ENCODE measurements at places on chromosomes 16 and 17.

DNA sequence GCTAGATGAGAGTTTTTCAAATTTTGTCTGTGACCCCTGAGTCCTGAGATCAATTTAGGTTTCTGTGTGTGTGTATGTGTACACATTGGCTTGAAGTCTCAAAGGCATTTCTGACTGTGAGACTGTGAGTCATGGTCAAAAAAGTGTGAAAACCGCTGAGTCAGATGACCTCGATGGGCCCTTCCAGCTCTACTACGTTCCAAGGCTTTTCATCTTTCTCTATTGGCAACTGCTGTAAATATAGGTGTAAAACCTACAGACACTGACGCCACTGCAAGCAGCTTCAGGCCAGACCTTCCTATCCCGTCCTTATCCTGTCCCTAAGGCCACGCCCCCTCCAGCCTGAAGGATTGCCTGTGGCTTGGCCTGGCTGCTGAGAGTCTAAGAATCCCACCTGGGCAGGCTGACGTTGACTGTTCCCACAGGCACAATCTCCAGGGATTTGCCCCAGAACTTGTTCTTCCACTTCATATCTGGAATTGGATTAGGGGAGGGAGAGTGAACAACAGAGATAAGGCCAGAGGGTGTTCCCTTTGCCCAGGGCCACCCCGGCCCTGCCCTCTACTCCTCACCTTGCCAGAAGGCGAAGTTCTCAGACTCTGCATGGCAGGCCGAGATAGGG lies 11.3 kb downstream of the OSBPL7 start:
- peak; percentile 70 for DNase-seq

DNA sequence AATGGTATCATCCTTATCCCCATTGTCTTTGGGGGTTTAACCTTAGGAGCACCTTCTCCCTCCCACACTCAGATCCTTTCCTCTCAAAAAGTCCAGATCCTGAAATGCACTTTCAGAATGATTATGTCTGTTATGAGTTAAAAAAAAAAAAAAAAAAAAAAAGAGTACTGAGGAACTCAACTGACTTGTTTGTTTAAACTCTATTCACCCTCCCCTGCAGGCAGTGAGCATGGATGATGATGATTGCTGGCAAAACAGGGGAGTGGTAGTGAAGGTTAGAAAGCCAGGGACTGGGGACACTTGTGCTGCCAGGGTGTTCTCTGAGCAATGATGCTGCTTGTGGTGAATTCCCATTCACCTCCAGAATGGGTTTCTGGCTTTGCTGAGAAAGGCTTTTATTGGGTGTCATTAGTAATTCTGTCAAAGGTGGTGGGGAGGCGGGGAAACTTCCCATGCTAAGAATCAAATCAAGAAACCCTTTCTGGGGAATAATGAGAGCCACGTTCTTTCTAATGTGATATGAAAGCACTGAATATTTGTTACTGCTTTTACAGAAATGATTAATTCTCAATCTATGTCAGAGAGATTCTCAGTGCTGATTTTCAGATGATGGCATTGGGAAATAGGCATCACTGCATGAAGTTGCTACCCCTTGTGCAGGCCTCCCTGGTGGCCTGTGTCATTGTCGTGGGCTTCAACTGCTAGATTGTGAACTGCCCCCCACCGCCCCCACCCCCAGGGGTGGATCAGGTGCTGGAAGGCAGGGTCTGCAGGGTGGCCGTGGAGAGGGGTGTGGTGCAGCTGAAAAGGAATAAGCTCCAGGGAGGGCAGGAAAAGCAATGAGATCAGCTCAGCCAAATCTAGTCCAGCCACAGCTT lies 14.1 kb downstream of the CCL4 start:
- DNase-seq = peak; percentile 39

DNA sequence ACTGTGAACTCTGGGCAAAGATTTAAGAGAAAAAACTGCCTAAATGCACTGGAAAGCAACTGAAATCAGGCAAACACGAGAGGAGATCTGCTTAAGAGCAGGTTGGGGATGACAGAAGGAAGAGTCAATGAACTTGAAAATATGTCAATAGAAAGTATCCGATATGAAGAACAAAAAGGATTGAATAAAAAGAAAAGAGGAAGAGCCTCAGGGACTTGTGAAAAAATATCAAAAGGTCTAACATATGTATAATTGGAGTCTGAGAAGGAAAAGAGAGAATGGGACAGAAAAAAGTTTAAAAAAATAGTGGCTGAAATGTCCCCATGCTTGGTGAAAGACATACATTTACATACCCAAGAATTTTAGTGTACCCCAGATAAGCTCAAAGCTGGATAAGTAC lies 195.5 kb downstream of the COPRS start:
- DNase-seq = no peak

DNA sequence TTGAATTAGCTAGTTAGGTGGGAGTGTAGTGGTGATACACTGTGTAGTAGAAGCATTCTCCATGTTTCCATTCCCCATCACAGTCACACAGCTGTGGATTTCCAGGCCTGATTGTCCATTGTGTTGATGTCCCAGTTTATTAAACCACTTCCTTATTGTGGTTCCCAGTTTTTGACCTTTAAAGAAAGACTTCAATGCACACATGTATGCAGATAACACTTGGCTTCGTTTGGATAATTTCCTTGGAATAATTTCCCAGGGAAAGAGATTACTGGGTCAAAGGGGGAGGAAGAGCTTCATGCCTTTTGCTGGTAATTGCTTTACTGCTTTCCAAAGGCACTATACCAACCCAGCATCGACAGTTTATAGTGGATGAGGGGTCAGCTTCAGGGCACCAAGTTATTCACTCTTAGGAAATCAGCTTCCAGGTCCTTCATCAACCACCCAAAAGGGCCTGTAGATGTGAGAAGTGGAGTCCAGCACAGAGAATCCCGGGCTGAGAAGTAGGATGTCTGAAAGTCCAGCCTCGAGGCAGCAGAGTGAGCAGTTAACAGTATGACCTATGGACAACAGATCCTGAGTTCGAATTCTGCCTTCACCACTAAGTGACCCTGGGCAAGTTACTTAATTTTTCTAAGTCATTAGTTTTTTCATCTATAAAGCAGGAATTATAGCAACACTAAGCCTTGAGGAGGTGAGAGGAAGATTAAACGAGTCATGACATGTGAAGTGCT lies 31.3 kb upstream of the TNS4 start:
- DNase-seq = no peak

DNA sequence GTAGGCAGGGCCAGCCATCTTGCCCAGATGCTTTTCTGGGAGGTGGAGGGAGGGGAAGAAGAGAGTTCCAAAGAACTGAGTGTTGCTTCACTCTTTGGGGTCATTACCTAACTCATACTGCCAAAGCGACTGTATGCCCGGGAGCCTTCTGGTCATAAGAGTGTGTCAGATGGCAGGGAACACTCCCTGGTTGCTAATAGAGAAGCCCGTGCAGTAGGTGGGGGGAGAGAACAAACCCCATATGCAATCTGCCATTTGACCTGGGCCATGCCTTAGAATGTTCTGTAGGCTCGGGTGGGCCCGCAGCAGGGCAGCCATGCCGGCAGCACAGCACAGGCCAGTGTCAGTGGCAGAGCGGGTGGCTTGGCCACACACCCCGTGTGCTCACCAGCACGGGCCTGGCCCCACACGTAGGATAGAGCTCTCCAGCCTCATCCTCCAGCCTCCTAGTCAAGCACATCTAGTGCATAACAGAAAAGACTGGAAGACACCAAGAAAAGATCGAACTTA lies 120.5 kb downstream of the SOCS1 start:
- no peak for DNase-seq

Measured in GM13976 (cell line).